ENCODE measurements at places on chromosomes 4 and X.

- DNase-seq, result no peak
- no peaks in the 10 kb centered on the region for H3K27me3 ChIP-seq
- no peak overlapping the region for H3K27ac ChIP-seq
- no peak overlapping the region for H3K4me3 ChIP-seq
Measured at GRCh38 chr4:56296526-56296925, 90.8 kb downstream of the AASDH start.

- H3K4me1 ChIP-seq, result peaks cover 14% of the 10 kb centered on the region
- no peaks in the 10 kb centered on the region for H3K27me3 ChIP-seq
- DNase-seq, result no peak
- no peaks in the 10 kb centered on the region for H3K36me3 ChIP-seq
- no peak overlapping the region for H3K4me3 ChIP-seq
Measured at GRCh38 chrX:134694333-134695322, 36.4 kb upstream of the PLAC1 start.

DNA sequence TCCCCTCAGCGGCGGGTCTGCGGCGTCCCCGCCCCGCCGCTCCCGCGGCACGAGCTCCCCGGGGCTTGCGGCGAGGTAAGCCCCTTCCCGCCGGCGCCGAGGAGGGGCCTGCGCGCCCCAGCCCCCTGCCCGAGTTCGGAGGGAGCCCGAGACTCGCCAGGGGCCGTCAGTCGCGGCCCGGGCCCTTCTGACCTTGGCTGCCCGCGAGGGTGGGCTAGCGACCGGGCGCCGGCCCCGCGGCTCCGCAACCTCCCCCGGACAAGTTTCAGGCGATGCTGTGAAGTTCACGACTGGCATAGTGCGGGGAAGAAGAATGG is 554 bp downstream of the CDKL5 start:
- no peak for DNase-seq
- no peaks in the 10 kb centered on the region for H3K36me3 ChIP-seq
- no peaks in the 10 kb centered on the region for H3K4me1 ChIP-seq
- peak overlapping the region; percentile 71 for H3K4me3 ChIP-seq
- H3K27ac ChIP-seq, result no peak overlapping the region

DNA sequence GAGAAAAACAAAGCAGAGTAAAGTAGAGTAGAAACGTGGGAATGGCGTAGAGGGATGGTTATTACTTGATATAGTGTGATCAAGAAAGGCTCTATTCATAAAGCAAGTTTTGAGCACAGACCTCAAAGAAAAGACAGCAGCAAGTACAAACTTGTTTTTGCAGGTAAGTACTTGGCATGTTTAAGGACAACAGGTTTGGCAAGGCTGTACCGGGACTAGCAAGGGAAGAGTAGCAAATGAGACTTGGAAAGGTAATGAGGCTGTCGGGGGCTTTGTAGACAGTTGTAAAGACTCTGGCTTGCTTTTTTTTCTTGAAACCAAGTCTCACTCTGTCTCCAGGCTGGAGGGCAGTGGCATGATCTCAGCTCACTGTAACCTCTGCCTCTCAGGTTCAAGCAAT is 40.9 kb downstream of the NEK1 start:
- no peaks in the 10 kb centered on the region for H3K4me1 ChIP-seq
- H3K27me3 ChIP-seq, result no peaks in the 10 kb centered on the region
- no peak for DNase-seq
- H3K36me3 ChIP-seq, result no peaks in the 10 kb centered on the region

DNA sequence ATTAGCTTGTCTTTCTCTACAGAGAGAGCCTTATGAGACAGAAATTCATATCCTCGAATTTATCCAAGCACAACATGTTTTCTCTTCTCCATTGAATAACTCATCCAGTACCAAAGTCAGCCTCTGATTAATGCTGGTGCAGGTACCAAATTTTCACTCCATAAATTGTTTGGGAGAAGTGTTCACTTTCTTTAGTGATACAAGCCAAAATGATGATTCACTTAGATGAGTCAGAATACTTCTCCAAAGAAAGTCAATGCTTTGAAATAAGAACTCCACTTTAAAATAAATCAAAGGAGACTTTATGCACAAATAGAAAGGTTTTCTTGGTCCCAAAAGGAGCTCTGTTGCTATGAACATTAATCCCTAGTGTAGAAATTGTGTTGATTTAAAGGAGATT is 60.2 kb downstream of the MAOB start:
- H3K4me1 ChIP-seq, result no peaks in the 10 kb centered on the region
- no peaks in the 10 kb centered on the region for H3K36me3 ChIP-seq
- H3K27me3 ChIP-seq, result no peaks in the 10 kb centered on the region
- H3K27ac ChIP-seq, result no peak overlapping the region
- H3K4me3 ChIP-seq, result no peak overlapping the region

GRCh38 chr4:95732061-95732460 is 107.8 kb upstream of the PDHA2 start:
- no peaks in the 10 kb centered on the region for H3K4me1 ChIP-seq
- H3K27me3 ChIP-seq, result no peaks in the 10 kb centered on the region
- no peak overlapping the region for H3K27ac ChIP-seq
- H3K36me3 ChIP-seq, result no peaks in the 10 kb centered on the region

GRCh38 chr4:81549984-81550383 is 78.3 kb upstream of the RASGEF1B start:
- H3K4me3 ChIP-seq, result no peak overlapping the region
- DNase-seq, result no peak
- H3K36me3 ChIP-seq, result no peaks in the 10 kb centered on the region
- no peak overlapping the region for H3K27ac ChIP-seq
- H3K4me1 ChIP-seq, result no peaks in the 10 kb centered on the region

DNA sequence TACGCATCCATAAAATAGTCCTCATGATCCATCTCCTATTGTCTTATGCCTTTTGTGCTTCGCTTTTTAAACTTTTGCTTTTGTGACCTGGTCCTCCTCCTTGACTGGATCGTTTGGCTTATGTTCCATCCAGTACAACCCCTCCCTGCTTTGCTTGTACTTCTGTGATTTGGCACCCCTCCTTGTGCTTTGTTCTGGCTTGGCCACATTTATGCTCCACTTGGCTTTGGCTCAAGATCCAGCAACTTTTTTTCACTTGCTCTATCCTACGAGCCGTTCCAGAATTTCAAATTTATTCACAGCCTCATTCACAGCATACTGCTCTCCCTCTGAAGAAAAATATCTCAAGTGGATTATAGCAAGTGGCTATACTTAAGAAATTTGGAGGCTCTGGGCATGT is 28.0 kb upstream of the GLRA2 start:
- H3K36me3 ChIP-seq, result no peaks in the 10 kb centered on the region
- no peak for DNase-seq
- H3K27ac ChIP-seq, result no peak overlapping the region
- H3K27me3 ChIP-seq, result no peaks in the 10 kb centered on the region

- H3K4me1 ChIP-seq, result no peaks in the 10 kb centered on the region
- H3K36me3 ChIP-seq, result no peaks in the 10 kb centered on the region
- no peak for DNase-seq
- H3K4me3 ChIP-seq, result no peak overlapping the region
Measured at GRCh38 chr4:139506774-139507173, 49.2 kb downstream of the SETD7 start.

- H3K27me3 ChIP-seq, result no peaks in the 10 kb centered on the region
- no peak overlapping the region for H3K27ac ChIP-seq
- H3K36me3 ChIP-seq, result no peaks in the 10 kb centered on the region
- no peak overlapping the region for H3K4me3 ChIP-seq
- no peaks in the 10 kb centered on the region for H3K4me1 ChIP-seq
Measured at GRCh38 chrX:34638116-34638515, 19.0 kb downstream of the TMEM47 start.

- DNase-seq, result peak; percentile 55
- H3K36me3 ChIP-seq, result no peaks in the 10 kb centered on the region
- no peaks in the 10 kb centered on the region for H3K4me1 ChIP-seq
- peak overlapping the region; percentile 55 for H3K4me3 ChIP-seq
Measured at GRCh38 chrX:51802917-51803688, 59.9 kb downstream of the GSPT2 start.

DNA sequence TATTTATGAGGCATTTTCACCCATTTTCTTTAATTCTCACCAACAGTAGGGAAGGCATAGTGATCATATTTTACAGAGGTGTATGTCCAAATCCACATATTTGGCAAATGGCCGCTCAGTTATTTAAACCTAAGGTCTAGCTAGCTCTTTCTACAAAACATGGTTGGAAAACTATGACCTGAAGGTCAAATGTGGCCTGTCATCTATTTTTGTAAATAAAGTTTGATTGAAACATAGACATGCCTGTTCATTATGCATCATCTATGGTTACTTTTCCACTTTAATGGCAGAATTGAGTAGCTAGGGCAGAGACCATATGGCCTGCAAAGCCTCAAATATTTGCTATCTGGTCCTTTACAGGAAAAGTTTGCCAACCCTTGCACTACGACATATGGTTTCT is 44.2 kb downstream of the GBA3 start:
- no peaks in the 10 kb centered on the region for H3K27me3 ChIP-seq
- H3K36me3 ChIP-seq, result no peaks in the 10 kb centered on the region
- H3K27ac ChIP-seq, result no peak overlapping the region
- H3K4me1 ChIP-seq, result no peaks in the 10 kb centered on the region

- no peaks in the 10 kb centered on the region for H3K27me3 ChIP-seq
- H3K36me3 ChIP-seq, result no peaks in the 10 kb centered on the region
Measured at GRCh38 chr4:87046121-87046551, 111.3 kb downstream of the AFF1 start.
